Stimulated activated CD8-positive, alpha-beta memory T cell treated with anti-CD3 and anti-CD28 coated beads, Interleukin-7, amount 100 ng/mL, for 1 hour (primary cell): ENCODE measurements at places on chromosomes 7 and 10.

GRCh38 chr7:151104411-151105235 is 18.3 kb downstream of the AGAP3 start:
- DNase-seq = no peak

DNA sequence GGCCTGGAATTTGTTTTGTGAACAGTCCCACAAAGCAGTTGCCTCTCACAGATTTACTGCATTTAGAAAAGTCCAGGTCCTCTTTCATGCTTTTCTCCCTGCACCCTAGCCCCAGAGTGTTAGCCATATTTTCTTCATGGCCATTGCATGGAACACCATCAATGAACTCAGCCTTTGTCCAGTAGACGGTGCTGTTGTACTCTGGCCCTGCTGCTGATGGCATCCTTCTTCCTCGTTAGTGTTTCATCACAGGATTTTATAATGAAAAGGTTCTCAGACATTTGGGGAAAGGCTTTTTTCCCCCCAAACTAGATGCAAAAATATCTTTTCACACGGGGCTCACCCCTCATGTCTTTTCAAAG is 93.0 kb upstream of the SLC25A13 start:
- DNase-seq = no peak

DNA sequence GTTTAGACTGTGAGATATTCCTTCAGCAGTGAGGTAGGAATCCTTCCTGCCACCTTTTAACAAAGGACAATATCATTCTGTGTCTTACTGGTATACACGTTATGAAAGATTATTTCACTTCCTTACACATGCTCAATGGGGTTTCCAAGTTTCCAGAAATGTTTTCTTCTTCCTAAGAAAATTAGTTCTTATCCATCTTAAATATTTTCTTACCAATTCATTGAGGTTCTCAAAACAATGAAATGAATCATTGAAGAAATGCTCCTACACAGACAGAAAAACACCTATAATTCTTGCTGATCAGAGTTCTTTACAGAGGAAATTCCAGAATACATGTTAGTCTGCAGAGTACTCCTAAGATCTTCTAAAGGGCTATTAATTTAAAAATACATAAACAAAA is 51.4 kb upstream of the SEC61G start:
- no peak for DNase-seq

- DNase-seq = no peak
These were observed 39.5 kb upstream of the GJD4 start for GRCh38 chr10:35565602-35566081.

DNA sequence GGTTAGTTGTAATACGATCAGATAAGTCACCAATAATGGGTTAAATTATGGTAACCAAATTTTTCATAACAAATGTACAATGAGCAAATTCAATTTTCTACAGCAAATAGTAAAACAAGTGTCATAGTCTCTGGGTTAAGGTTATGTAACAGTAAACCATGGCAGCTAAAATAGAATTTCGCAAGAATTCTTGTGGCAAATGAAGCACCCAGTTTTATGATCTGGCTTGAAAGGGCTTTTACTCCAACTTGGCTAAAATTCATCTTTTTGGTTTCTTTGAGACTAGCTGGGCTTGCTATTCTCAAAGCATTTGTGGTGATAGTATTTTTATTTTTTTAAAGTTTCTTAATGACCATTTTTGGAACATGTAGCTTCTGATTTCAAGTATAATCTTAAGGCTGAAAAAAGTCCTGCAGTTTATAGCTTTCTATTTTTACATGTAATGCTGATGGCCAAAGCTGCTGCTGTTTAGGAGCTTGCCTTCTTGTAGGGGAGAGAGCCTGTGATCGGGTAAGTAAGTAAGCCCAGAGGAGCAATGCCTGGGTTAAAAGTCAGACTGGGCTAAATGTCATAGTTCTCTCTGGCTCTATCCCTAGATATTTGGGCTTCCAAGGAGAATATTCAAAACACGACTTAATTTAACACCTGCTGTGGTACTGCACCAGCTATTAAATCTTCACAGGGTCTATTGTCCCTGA is 55.5 kb upstream of the SYPL1 start:
- no peak for DNase-seq

DNA sequence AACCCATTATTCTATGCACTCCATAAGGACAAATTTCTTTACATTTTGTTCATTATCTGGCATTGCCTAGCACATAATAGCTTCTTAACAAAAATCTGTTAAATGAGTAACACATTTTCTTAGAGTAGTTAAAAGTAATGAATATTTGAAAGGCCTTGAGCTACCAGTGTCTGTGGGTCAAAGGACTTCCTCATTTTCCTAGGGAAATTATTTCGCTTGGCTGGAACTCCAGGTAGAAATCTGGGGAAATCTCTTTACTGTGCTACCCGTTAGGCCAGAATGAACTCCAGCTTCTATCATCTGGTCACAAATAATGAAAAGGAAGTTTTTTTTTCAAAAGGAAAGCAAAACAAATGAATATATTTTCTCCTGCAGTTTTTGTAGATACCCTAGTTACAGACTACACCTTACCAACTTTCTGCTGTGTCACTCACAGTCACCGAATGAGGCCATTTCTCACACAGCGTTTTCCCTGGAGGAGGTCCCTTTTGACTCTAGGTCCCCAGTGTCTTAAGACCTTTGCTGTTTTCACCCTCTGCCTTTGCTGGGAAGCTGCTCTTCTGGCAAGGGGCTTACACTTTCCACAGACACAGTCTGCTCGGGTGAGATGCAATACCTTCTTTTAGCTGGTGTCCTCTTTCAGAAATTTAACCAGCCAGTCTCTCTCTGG is 1.6 kb downstream of the SAMD9L start:
- DNase-seq = no peak

DNA sequence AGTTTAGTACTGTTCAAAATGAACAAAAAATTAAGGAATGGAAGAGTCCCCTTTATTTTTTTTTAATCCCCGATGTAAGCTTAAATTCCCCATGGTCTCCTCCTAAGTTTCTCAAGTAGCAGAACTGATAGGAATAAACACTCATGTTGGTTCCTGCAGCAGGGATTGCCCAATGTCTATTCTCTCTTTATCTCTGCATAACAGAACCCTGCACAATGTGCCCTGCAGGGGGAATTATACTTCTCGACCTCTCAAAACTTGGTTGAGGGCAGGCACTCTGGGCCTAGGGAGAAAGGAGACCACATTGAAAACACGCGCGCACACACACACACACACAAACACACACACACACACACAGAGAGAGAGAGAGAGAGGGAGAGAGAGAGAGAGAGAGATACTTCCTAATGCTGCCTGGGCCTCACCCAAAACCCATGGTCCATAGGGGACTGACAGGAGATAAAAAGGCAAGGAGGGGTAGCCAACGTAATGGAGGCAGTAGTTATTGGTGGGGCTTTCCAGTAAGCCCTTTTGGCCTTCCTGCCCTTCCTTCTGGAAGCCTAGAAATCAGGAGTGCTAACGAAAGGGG is 22.7 kb downstream of the JAZF1 start:
- no peak for DNase-seq

GRCh38 chr10:132269266-132270230 is 38.2 kb downstream of the STK32C start:
- no peak for DNase-seq

- no peak for DNase-seq
These were observed 23.4 kb upstream of the PRKCQ start for GRCh38 chr10:6603142-6604125.

GRCh38 chr7:55369427-55370400 is 4.6 kb downstream of the LANCL2 start:
- no peak for DNase-seq
